ENCODE measurements at places on chromosomes 12 and 14.

DNA sequence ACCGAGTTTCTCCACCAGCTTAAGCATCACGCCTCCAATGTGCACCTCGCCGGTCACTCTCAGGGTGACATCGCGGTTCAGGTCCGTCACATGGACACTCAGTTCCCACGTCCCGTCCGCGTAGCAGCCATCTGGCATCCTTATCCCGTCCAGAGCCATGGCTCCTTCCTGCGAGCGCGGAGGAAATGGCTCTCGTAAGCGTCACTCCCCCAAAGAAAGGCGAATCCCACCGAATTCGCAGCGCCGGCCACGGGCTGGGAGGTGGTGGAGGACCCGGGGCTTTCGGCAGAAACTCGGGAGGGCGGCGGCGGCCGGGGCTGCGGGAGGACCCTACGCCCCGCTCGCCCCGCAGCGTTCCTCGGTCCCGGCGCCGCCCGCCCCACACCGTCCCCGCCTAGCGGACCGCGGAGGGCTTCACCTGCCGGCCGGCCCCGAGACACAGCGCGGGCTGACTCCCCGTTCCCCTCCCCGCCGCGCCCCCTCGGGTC is 396 bp downstream of the FERMT2 start:
- ATAC-seq, result peak; percentile 47

GRCh38 chr14:96054661-96055060 is 15.5 kb downstream of the C14orf132 start:
- ATAC-seq, result no peak

DNA sequence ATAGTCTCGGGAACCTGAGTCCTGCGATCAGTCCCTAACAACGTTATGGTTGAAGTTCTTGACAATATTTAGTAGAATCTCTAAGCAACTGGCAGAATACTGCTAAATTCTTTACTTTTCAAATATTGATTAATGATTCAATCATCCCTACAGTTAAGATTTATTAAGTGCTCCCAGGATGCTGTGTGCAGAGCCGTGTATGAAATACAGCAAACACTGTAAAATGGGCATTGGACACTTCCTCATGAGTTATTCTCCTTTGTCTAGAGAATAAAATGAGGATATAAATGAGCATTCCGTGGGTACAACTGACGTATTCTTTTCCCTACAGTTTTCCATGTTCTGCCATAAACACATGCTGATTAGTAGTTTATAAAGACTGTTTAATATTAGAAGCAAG is 372.4 kb downstream of the TMTC2 start:
- no peak for ATAC-seq

GRCh38 chr12:66829660-66830325 is 150.9 kb upstream of the GRIP1 start:
- ATAC-seq, result no peak

Measured in SK-N-SH treated with all-trans-retinoic acid at 6 μM for 48 hours (cell line).